ENCODE measurements at places on chromosomes 7 and 10.
A peak's percentile ranks its signal among the peaks of the same experiment; 100 is the strongest.

- DNase-seq, result no peak
Measured at GRCh38 chr10:116715839-116716377, 26.5 kb downstream of the HSPA12A start.

DNA sequence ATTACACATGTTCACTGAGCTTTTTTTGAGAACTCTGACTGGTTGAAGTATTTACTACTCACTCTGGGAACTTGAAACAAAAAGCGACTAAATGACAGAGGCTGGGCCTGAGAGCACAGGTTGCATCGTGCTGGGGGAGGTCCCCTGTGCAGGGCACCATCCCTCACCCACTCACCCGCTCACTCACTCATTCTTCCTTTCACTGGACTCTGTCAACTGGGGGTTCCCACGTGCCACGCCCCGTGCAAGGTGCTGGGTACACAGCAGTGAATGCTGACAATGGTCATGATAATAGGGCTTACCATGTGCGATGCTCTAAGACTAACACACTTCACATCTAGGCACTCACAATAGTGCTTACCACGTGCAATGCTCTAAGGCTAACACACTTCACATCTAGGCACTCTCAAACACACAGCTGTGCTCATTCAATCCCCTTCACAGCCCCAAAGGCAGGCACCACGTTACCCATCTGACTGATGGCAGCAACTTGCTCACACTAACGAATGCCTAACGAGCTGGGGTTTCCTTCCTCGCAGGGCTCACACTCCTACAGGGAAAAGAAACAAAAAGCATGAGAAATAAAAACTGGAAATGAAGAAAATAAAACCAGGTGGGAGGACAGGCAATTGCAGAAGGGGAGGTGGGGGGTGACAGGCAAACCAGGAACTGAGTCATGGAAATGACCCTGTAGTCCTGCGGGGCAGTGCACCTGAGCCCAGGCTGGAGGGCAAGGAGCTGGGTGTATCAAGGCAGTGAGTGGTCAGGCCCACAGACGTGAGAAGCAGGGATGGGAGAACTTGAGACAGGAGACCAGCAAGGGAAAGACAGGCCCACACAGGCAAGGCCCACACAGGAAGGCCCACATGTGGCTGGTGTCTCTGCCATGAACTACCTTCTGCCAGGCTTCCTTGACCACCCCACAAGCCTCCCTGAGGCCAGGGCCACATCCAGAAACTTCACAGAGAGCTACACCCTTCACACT, 147.0 kb upstream of the FAM20C start:
- no peak for DNase-seq

GRCh38 chr7:110704225-110704624, 386.7 kb upstream of the LRRN3 start:
- DNase-seq, result no peak

GRCh38 chr7:67696878-67697277, 700.2 kb downstream of the TYW1 start:
- no peak for DNase-seq

- DNase-seq, result no peak
Measured at GRCh38 chr7:18667466-18667865, 171.9 kb downstream of the HDAC9 start.

GRCh38 chr7:149616898-149617297, 119.3 kb upstream of the ZNF746 start:
- no peak for DNase-seq

GRCh38 chr10:22316286-22317075, at the start of gene COMMD3:
Gene COMMD3, plus strand, starts transcription at chr10:22316388. Its CDS starts 30 bp downstream, at chr10:22316418.
- DNase-seq, result peak; percentile 88

DNA sequence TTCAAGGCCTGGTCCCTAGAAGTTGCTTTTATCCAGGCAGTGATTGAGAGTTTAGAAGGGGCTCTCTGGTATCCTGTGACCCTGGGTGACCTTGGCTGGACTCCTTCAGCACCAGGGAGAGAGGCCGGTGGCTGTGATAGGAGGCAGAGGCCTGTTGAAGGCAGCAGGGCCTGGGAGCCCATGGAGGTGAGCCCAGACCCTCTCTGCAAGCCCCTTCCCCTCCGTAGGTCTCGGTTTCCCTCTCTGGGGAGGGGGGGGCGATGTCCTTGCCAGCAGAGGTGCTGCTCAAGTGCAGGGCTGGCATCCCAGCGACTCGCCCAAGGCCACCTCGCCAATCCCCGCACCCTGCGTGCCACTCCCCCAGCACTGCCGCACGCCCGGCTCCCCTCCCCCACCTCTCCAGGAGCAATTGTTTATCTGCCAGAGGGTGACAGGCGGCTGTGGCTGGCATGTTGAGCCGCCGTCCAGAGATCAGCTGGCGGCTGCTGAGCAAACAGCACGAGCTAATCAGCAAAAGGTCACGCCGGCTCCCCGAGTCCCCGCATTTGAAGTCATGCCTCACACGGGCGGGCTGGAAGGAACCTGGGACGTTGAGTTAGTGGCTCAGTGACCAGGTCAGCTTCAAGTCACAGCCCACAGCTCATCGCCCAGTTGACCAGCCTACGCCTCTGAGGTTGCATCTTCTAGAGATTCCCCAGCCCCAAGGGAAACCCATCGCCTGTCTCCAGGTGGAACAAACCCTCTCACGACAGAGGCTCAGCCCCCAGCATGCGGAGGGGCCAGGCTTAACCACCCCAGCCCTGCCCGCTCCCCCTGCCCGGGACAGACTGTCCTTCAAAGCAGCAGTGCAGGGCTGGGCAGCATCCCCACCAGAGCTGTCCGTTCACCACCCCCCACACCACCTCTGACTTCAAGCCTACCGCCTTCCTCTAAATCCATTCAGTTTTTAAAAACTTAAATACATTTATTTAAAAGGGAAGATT, 43.7 kb downstream of the ELFN1 start:
- no peak for DNase-seq

DNA sequence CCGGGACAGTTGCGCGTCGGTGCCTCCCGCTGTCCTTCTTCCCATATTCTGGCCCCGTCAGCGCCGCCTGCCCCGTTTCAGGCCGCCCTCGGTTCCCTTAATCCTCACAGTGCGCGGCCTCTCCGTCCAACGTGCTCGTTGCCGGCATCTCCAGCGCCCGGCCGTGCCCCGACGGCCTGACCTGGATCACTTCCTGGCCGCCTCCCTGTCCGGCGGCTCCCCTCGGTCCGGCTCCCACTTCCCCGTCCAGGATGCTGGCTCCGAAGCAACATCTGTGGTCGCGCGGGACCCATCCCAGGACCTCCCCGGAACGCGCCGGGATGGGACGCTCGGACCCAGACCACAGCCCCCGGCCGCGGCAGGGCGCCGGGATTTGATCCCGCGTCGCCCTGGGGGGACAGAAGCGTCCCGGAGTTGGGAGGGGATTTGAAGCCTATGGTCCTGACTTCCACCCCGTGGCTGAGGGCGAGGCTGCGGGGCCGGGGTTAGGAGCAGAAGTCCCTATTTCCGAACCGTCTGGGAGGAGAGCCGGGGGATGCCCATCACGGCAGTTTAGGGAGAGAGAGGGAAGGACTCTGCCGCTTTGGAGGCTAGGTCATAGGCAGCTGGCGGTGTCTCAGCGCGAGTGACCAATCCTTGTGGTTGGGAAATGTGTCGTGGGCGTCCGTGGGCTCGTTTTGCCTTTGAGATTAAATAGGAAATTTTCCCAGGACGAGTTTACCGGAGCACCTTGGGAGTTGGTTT, 53.8 kb downstream of the KCTD7 start:
- DNase-seq, result no peak

DNA sequence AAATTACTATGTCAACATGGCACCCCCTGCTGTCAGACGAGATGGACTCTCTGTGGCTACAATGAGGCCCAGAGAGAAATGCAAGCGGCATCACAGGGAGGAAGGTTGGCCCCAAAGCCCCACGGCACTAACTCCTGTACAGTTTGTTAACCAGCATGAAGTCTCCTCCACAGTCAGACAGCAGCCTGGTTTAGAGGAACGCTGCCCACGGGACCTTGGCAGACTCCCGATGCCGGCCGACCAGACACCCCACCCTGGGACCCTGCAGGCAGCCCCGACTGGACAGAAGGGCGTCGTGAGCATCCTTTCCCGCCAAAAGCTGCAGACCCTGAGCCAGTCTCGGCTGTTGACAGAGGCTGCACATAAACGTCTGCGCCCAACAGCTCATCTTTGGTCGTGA, 158.8 kb downstream of the DIP2C start:
- no peak for DNase-seq

DNA sequence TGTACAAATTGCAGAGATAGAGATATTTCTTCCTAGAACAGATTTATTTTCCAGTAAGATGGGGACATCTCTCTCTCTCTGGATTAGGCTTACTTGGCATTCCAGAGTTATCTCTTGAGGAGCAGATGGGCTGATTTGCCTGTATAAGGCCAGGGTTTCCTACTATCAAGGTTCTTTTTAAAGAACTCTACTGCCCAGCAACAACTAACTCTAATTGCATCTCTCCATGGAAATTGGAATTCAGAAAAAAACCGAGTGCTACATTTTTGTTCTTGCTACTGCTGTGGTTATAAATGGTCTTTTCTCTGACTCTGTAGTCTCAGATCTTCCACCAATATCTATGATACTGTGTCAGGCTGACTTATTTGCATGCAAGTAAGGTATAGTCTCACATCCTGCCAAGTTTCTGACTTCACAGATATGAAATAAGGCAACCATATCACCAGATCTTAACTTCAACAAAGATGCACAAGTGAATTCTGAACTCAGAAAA, 161.1 kb downstream of the CRPPA start:
- DNase-seq, result no peak

DNA sequence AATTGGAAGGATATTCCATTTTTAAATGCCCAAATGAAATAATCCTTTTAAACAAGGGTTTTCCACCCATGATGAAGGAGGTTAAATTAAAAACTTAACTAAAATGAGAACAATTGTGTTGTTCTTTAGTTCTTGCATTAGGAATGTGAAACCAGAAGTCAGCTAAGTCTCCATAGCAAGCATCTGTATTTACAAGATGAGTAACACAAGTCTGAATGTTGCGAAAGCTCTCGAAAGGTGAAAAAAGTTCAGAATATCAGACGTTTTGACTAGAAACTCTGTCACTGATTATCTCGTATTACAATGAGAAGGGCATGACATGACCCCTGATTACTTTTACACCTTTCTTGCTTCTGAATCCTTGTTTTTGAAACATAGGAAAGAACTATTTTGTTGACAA, 149.6 kb downstream of the BICC1 start:
- no peak for DNase-seq

DNA sequence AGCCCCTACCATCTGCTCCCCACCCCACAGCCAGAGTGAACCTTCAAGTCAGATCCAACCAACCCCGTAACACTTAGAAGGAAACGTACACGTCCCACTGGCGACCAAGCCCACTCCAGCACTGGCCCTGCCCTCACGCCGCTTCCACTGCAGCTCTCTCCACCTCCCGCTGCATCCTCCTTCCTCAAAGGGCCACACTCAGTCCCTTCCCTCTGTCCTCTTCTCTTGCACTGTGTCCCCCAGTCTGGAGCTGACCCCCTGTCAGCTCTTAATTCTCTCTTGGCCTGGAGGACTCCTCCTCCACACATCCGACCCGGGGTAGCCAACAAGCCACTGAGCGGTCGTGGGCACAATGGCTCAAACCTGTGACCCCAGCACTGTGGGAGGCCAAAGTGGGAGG, 85.8 kb downstream of the PROSER2 start:
- DNase-seq, result no peak

GRCh38 chr7:125357676-125358455, 428.2 kb upstream of the POT1 start:
- no peak for DNase-seq

DNA sequence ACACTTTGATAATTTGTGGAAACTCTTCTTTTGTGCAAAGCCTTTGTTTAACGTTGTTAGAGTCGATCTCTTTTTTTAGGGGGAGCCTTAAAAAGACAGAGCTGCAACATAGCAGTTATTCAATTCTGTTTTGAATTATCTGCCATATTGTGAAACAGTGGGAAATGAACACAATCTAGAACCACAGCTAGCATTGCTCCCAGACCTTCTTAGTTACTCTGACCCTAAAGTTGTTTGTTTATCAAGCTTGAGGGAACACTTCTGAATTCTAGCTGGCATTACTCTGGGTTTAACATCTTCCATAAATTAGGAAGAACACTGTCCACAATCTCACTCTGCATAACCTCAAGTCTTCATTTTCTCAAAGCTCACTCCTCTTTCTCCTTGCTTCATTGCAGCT, 217.7 kb downstream of the PRKG1 start:
- DNase-seq, result no peak

GRCh38 chr10:110323503-110323902, 18.8 kb upstream of the SMNDC1 start:
- DNase-seq, result no peak

DNA sequence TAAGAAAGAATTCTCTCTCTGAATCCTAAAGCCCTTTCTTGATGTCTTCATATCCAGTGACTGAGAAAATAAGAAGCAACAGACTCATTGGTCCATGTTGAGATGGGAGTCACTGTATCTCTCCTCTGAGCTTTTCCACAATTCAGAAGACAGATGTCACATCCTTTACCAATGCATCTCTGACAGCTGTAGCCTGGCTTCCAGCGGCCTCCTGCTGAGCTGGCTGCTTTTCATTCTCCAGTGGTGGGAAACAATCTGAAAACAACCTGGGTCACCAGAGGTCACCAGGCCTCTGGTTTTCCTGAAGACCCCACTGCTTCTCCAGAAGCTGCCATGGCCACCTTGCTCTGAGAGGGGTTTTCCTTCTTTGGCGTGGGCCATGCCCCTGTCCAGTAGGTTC, 18.3 kb upstream of the RPA3 start:
- DNase-seq, result no peak

GRCh38 chr7:149772956-149773434, 393 bp downstream of the ZNF467 start:
- DNase-seq, result no peak

- no peak for DNase-seq
Measured at GRCh38 chr10:125557311-125557710, 125.7 kb downstream of the TEX36 start.

- DNase-seq, result no peak
Measured at GRCh38 chr7:155705623-155706360, 61.3 kb downstream of the RBM33 start.

DNA sequence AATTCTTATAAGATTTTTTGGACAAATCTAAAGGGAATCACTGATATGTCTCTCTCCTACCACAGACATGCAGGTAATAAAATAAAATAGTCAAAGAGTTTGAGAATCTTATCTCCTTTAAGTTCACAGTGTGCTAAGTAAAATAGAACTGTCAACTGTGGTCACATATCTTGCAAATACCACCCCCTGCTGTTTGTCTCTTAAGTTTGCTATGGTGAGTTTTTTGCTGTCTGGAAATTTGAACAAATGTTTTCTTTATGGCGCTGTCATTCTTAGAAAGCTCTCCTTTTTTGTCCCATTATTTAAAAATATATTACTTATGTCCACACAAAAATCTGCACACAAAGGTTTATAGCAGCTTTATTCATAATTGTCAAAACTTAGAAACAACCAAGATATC, 19.6 kb downstream of the GIMAP5 start:
- DNase-seq, result peak; percentile 8

GRCh38 chr7:29808075-29808801, 1.9 kb downstream of the WIPF3 start:
- no peak for DNase-seq

- no peak for DNase-seq
Measured at GRCh38 chr7:33432821-33433220, 303.5 kb downstream of the BBS9 start.
